ENCODE measurements at places on chromosomes 6 and 20. TPM values are rescaled to one million over a fixed set of nuclear protein-coding genes. Genes with fewer than 3 reads are reported as not detected.

DNA sequence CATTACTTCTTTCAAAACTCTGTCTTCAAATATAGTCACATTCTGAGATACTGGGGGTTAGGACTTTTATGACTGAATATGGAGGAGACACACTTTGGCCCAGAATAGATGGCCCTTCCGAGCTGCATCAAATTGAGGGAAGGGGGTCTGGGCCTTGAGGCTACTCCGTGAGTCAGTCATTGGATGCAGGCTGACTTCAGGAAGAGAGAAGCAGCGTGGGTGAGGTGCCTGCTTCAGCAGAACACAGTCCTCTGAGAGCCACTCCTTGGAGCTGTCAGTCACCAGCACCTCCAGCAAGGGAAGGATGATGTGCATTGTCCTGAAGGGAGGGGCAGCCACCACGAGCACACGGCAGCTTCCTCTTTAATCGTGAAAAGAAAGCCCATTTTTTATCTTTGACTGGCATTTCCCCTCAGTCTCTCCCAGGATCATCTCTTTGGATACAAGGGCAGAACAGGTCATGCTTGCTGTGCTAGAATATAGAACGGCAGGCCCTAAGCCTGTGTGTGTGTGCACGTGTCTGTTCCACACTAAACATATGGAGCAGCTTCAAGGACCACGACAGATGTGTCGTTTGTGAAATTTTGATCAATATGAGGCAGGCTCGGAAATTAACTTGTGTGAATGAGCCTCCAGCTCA is 721.6 kb downstream of the KIF16B start:
- no peak for DNase-seq

GRCh38 chr20:17833036-17833674 is 133.4 kb downstream of the BANF2 start:
- DNase-seq: no peak

- DNase-seq: no peak
Measured at GRCh38 chr6:150710236-150710635, 110.6 kb downstream of the PLEKHG1 start.

DNA sequence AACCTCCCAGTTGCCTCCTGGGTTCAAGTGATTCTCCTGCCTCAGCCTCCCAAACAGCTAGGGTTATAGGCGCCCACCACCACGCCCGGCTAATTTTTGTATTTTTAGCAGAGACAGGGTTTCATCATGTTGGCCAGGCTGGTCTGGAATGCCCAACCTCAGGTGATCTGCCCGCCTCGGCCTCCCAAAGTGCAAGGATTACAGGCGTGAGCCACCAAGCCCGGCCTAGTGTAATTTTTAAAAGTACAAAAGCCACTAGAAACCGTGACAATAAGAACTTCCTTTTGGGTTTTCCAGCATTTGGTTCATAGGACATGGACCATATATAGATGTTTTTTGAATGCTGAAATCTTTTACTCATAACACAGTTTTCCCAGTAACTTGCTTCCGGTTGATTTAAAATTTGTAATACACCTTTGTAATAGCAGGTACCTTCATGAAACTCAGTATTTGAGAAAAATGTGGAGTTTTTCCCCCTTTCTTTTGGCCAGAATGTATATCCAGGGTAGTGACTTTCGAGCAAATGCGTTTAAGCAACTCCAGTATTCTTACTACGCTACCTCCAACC is 467 bp downstream of the PXT1 start:
- no peak for DNase-seq

DNA sequence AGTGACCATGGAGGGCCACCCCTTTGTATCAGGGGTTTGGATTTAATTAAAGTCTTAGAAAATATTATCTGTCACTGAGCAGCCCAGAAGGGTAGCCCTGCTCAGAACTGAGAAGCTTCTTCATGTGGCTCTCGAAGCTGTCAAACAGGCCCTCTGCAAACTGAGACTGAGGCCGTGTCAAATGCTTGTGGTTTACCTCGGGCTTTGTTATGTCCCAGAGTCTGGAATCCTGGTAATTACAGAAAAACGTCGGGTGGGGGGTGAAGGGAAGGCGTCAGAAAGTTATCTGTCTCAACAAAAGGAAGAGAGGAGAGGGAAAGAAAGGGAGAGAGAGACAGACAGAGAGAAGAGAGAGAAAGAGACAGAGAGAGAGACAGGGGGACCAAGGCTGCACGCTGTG is 200.8 kb downstream of the BMP7 start:
- no peak for DNase-seq

DNA sequence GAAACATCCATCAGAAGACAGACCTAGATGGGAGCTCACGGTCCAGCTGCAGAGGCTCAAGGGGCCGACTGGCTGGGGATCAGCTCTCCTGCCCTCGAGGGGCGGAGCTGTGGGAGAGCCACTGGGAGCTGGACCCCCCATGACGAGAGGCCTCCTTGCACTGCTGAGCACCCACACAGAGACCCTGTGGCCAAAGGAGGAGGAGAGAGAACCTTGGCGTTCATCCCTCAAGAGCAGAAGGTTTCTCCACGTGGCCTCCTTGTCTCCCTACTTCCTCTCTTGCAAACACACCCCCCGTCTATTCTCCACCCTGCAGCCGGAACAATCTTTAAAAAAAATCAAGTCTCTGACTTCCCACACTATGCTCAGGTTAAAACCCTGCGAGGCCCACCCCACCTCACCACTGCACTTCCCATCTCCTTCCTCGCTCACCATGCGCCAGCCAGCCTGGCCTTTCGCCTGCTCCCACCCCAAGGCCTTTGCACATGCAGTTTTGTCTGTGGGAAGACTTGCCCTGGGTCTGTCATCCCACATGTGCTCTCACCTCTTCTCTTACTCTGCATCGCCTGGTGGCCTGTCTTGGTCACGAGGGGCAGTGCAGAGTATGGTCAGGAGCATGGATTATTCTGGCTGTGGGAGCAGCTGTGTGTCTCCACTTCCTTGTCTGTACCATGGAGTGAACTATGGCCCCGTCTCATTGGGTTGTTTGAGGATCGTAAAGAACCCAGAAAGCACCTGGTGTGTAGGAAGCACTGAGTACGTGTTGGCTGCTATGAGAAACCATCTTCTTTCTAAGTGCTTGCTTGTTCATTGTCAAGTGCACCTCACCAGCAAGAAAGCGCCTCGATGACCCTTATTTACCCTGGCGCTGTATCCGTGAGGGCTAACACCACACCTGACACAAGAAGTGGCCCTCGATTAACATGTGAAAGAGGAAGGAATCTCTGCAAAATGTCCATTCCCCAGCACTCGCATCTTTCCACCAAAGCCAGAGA is 32.9 kb downstream of the PMEPA1 start:
- no peak for DNase-seq

GRCh38 chr6:87815449-87815848 is 113.4 kb upstream of the AKIRIN2 start:
- DNase-seq: no peak

Gene BTN1A1
- not detected for total RNA-seq

Gene PRL
- total RNA-seq: not detected

Gene TRIM31
- total RNA-seq: not detected

Gene RCAN2
- total RNA-seq: 2.8 TPM

Measured in omental fat pad (tissue), 4 donors.